ENCODE measurements at places on chromosomes 5 and 9. TPM values are rescaled to one million over a fixed set of nuclear protein-coding genes. Genes with fewer than 3 reads are reported as not detected.

Gene PCDHB11
- total RNA-seq, result 0.64 TPM

Gene IFNE
- total RNA-seq, result not detected

Gene NNT
- 620 TPM for total RNA-seq

Gene C9
- not detected for total RNA-seq

Gene OR5C1
- not detected for total RNA-seq

Gene SLC4A9
- total RNA-seq, result not detected

Gene SLC1A3
- 62.5 TPM for total RNA-seq

Gene N4BP3
- total RNA-seq, result 1.7 TPM

Gene PCDHB15
- total RNA-seq, result 10.5 TPM

Data from heart right ventricle (tissue), 16 donors.